ENCODE measurements at places on chromosomes 1 and 21.

DNA sequence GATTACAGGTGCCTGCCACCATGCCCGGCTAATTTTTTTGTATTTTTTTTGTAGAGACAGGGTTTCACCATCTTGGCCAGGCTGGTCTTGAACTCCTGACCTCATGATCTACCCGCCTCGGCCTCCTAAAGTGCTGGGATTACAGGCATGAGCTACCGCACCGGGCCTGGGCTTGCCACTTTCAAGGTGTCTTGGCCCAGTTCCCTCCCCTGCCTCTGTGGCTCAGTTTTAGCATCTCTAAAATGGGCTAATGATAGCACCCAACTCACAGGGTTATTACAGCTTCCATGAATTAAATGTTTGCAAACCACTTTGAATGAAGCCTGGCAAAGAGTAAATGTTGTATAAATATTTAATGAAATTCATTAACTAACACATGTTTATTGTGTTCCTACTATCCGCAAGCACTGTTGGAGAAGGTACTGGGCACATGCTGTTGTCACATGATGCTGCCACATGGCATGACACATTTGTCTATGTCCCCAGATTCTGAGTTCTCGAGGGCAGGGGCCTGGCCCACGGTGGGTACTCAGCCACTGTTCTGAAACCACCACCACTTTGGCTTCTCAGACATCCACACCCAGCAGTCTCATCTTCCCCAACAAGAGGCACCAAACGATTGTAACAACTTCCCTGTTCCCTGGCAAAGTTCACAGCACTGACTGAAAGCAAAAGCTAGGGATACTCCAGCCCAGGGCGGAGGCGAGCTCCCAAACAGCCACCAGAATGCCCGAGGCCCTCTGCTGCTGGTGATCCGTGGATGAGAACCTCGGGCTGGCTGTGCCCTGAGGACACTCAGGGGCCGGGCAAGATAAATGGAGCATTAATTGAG is 9.7 kb downstream of the IFFO2 start:
- DNase-seq: no peak

DNA sequence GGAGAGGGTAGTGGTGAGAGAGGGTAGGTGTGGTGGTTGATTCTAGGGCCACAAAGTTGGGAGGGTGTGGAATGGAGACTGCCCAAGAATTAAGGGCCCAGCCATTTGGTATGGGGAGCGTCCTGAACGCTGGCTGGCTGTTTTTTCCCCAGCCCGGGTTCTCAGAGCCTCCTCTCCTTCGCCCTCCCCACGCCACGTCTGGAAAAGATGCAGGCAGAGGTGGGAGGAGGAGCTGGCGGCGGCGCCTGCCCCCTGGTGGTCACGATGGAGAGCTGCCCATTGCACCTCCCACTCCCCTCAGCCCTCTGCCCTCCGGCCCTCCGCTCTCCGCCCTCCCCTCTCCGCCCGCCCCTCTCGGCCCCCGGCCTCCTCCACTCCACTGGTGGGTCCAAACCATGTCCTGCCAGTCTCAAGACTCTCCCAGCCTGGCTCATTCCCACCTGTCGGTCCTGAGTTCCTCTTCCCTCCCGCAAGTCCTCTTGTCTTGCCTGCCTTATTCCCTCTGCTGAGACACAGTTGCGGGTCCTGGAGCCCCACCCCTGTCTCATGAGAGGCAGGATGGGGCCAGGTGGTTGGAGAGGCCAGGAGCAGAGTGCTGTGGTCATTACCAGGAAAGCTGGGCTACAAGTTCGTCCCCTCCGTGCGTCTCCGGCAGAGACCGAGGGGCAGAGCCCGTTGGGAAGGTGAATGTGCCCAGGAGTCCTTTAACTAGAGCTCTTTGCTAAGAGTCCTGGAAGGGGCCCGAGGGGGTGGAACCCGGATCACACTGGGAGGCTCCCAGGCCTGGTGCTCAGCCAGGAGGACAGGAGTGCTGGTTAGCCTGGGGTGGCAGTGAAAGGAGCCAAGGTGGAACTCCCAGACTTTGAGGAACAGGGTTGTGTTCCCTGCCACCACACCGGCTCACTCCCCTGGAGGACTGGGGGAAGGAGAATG is 22.6 kb downstream of the ETNK2 start:
- DNase-seq: peak; percentile 45

DNA sequence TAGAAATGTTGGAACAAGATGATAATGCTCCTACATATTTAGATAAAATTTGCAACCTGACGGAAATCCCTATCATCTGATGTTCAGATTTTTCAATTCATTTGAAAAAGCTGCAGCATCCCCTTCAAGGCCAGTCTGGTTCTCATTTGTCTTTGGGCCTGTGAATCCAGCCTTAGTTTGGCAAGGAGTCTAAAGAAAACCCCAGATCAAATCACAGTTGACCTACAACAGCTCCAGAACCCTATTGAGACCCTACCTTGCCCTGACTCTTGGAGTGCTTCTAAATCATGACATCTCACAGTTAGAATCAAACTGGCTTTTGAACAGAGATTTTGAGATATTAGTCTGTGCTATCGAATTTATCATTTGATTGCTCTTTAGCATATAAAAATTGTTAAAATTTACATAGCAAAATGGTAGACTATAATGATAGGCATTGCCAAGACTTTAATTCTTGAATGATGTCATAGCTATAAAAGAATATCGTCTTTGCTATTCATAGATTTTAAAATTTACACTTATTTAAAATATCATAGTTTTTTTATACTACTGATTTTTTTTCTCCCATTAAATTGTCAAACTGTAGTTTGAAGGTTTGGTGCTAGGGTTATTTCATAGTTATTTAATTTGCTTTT is 2.2 kb downstream of the PPP2R5A start:
- DNase-seq: no peak

DNA sequence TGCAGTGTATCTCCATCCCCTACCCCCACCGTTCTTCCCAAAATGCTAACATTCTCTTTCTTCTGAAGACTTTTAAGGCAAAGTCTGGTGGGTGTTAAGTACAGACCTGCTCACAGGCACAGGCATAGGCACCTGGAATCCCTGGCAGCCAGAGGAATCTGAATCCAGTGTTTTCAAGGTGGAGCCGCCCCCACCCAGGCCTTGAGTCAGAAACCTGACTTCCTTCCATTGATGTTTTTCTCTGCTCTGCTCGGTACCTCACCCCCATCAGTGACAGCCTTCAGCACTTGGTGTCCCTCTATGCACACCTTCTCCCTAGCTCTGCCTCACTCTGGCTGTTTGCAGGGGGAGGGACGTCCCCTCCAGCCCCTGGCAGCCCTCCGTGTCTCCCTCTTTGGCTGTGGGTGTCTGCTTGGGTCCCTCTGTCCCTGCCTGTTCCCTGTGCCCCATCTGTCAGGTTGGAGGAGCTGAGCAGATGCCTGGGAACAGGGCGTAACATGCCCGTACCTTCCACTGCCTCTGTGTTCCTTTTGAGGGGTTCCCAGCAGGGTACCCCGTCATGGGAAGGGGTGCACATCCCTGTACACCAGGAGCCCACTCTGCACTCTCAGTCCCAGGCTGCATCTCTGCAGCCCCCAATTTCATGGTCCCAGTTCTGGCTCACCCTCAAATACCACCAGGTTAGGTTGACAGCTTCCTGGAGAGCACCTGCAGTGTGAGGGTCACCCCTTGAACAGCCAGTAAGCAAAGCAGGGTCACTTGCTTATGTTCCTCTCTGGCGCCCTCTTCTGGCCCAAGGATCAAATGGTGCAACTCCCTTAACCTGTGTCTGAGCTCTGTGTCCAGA is 6.7 kb downstream of the NCDN start:
- DNase-seq: peak; percentile 68

GRCh38 chr1:34270181-34270580 is 93.5 kb downstream of the C1orf94 start:
- DNase-seq: no peak

GRCh38 chr21:18370301-18370700 is 33.3 kb downstream of the TMPRSS15 start:
- DNase-seq: no peak

DNA sequence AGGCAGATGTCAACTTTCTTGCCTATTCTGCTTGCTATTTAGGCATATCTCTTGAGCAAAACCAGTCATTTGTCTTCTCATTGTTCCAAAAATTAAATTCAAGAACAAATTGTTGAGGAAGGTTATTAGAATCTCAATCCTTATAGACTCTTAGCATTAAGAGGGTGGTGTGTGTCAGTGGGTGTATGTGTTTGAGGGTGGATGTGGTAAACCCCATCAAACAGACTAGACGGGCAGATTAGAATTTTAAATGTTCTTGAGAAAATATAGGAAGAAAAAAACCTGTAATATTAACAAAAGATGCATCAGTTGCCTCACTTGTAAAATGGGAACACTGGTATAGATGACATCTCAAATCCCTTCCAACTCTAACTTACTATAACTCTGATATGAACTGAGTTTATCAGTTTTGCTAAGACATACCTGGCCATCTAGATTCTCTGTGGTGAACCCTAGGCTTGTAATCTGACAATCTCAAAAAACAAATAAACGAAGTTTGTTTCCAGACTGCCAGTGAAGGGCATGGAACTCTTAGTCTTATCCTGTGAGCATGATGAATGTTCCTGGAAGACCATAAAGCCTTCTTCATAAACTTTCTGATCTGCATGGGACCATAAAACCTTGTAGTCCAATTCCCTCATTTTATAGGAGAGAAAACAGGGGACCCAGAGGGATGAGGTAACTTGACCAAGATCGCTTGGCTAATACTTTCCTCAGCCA is 176.3 kb upstream of the SGIP1 start:
- no peak for DNase-seq

GRCh38 chr1:46087891-46088290 is 44.5 kb downstream of the PIK3R3 start:
- DNase-seq: no peak

DNA sequence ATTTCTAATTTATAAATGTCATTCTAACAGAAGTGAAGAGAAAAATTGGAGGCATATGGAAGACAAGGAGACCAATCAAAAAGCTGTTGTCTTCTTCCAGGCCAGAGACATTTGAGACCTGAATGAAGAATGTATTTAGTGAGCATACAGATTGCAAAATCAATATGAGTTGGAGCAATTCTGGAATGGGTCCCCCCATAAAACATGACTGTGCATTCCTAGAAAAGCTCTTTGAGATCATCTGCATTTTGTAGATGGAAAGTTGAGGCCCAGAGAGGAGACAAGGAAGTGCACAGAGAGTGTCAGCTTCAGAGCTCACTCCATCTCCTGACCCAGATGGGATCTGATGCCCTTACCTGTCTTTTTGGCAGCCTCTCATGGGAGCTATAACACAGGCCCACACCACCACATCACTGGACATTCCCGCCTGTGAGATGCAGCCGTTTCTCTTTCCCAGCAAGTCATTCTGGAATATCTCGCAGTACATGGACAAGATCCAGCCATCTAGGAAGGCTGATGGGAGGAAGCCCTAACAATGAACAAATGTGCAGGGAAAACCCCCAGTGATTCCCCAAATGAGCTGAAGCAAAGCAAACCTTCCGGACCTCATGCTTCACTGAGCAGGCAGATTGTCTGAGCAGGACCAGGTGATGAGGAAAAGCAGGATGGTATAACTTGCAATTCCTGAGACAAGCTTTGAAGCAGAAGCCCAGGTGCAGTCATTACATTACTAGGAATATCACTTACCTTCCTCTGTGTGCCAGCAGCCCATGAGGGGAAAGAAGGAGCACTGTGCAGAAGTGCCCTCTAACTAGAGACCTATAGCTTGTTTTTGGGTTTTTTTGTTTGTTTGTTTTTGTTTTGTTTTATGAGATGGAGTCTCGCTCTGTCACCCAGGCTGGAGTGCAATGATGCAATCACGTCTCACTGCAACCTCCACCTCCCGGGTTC is 445.6 kb downstream of the PLPP3 start:
- no peak for DNase-seq

DNA sequence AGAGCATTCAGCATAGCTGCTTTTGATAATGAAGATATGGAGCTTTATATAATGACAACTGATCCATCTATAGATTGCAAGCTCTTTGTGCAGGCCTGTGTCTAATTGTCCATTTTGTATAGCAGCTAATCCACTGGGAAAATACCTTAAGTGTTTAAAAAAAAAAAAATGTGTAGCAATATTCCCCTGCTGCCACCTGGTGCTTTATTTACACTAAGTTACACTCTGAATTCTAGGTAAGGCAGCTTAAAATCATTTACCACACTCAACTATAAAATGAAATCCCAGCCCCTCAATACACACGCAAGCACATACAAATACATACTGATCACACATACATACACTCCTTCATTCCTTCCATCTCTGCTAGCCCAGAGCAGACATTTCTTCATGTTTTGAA is 49.1 kb upstream of the BCL9 start:
- DNase-seq: no peak

- DNase-seq: peak; percentile 15
These were observed 4.4 kb downstream of the COL16A1 start for GRCh38 chr1:31699341-31699891.

DNA sequence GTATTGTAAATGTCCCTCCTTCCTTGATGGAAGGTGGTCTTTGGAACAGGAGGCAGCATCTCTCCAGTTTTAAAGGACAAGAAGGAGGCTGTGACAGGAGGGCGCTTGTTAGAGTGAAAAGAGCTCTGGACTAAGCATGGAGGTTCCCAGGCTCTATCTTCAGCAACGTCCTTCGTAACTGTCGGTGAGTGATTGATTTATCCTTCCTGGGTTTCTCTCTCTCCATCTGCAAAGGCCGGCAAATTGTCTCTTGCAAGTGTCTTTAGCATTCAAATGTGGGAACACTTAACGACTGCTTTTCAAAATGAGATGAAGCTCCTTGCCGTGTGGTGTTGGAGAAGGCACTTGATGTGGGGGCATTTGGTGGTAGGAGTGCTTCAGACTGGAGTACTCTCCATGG is 15.2 kb downstream of the S100A11 start:
- no peak for DNase-seq

GRCh38 chr1:29746076-29746665 is 509.8 kb downstream of the PTPRU start:
- DNase-seq: no peak

DNA sequence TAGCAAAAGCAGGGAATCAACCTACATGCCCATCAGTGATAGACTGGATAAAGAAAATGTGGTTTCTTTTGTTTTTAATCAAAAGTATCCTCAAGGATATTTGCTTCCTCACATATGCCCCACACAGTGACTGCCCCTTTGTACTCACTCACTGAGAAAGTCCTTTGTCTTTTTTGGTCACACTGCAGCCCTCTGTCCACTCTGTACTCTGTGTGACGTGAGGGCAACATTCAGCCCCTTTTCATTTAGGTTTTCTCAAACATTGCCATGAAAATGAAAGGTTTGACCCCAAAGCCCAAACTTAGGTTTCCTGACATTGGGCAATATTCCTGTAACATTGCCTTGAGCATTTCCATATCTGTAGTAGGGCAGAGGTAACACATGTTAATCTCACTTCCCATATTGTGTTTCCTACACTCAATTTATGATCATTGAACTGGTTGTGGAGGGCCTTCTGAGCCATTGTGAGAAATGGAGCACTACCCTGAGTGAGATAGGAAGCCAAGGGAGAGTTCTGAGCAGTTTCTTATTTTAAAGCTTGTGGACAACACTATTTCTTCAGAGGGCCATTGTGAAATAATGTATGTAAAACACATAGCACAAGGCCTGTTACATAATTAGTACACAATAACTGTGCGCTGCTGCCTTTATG is 501.9 kb upstream of the C1orf87 start:
- no peak for DNase-seq

- no peak for DNase-seq
These were observed 216.6 kb upstream of the EDN2 start for GRCh38 chr1:41700986-41701535.
